ENCODE measurements at places on chromosomes 13 and 19.

DNA sequence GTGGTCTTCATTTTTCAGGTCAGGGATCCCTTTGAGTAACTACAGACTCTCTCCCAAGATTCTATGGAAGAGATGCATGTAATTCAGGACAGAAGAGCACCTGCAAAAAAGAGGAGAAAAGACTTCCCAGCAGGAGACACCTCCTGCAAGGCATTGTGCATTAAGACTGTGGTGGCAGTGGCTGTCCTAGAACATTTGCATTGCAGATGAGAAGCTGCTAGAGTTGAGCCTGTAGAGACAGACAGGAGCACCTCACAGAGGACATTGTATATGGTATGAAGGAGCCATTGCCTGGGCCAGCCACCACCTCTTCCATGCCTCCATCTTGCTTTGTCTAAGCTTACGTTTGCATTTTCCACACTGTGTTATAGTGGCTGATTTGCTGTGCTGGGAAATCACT lies 11.2 kb upstream of the MYO16 start:
- no peak for DNase-seq

- DNase-seq: no peak
Observed at GRCh38 chr13:58051807-58052375, 420.3 kb downstream of the PCDH17 start.

DNA sequence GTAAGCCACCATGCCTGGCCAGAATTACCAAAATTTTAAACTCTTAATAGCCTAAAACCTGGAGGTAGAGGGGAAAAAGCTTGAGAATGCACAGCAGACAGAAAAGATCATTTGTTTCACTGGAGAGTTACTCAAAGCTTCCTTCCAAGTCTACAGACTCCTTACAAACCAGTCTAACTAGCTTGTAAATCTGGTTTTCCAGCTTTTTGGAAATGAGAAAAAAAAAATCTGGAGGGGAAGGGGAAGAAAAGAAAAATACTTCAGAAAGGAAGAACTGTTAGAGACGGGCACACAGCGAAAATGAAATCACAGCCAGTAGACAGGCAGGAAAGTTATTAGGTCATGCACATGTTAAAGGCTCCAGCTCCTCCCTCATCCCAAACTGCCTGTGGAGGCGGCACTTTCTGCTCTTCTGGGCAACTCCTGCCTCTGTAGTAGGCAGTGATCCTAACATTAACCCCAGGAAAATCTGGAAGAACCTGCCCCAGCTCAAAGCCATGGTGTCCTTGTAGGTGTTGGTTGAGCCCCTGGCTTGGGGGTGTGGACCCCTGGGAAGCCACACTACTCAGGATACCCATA lies 17.3 kb downstream of the PARP4 start:
- no peak for DNase-seq

DNA sequence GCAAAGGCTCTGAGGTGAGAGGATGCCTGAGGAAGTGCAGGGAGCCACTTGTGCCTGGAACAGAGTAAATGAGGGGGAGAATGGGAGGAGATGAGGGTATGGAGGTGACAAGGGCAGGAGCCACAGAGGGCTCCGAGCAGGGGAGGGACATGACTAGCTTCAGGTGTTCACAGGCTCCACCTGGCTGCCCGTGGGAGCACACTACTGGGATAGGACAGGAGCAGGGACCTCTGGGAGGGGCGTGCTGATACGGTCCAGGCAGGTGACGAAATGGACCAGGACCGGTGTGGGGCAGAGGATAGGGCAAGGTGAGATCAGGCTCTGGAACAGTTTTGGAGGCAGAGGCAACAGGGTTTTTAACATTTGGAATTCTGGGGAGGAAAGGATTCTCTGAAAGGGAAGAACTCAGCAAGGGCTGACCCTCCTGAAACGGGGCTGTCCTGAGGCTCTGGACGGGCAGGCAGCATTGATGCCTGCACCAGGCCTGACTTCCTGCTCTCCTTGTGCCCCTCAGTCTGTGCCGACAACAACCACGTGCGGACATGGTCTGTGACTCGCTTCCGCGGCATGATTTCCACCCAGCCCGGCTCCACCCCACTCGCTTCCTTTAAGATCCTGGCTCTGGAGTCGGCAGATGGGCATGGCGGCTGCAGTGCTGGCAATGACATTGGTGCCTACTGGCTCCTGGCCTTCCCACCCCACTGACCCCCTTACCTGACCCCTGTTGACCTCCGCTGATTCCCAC lies 11.6 kb downstream of the SHKBP1 start:
- DNase-seq: no peak

DNA sequence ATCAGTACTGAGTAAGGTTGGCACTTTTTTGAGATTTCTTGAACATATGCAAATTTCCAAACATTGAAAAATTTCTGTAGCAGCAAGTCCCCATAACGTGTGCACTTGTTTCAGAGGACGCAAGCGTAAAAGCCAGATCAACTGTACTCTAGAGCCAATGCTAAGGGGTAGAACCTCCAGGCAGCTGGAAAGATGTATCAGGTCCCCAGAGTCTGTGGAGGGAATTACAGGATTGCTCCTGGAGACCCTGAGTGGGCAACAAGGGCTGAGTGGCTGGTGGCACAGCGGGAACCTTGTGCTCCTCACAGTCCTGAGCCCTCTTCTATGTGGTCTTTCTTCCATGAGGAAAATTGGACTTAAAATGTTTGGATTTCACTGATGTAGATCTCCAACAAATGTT lies 53.9 kb upstream of the AMER2 start:
- peak; percentile 4 for DNase-seq

DNA sequence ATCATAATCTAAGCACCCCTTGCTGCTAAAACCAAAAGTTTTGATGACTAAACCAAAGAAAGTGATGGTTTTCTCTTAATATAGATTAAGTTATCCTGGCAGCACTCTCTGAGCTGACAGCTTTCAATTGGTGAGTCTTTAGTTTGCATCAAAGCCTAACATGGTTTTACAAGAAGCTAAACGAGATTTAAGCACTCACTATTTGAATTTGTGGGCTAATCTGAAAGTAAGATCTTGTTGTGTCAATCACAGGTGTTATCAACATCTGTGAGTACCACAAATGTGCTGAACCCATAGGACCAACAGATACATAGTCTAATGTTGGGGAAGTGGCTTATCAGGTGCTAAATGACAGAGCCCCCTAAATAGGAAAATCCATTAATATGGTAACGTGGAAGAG lies 223.9 kb downstream of the LHFPL6 start:
- no peak for DNase-seq

- DNase-seq: no peak
Observed at GRCh38 chr13:48829536-48829935, 146.2 kb upstream of the FNDC3A start.

DNA sequence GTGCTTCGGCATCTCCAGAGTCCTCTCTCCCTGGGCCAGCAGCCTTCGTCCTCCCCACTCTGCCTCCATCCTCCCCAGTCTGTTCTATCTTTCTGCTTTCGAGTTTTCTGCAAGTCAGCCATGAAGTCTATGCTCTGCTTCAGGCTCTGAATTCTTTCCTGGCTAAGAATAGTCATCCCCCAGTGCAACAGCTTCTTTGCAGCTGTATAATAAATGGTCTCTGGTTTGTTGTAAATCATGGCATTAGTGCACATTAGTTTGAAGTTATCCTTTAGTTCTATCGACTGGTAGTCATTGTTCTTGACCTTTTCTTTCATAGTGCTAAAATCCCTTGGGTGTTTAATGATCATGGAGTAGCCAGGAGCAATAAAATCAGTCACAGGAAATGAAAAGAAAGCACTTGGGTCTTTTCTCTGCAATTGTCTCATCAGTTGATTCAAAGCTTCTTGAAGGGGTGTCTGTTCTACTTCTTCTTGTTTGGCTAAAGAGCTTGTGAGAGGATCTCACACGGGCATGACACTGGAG lies 46.2 kb upstream of the SOX21 start:
- no peak for DNase-seq

- no peak for DNase-seq
Observed at GRCh38 chr13:78841358-78841963, 182.5 kb upstream of the OBI1 start.

DNA sequence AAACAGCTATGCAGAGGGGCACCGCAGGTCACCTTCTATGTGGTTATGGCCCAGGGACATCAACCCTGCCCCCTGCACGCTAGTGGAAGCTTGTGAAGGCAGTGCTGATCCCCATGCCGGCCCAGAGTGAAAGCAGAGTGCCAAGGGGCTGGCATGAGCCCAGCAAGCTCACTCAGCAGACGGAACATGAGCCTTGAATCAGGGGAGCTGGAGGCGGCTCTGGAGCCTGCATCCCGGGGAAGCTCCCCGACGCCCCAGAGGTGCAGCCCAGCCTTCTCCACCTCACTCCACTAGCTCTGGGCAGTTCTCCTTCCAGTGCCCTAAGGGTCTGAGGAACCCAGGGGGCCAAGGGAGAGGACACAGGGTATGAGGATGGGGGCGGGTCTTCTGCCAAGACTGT lies 19.0 kb upstream of the ISYNA1 start:
- DNase-seq: no peak

- no peak for DNase-seq
Observed at GRCh38 chr13:98606296-98606695, 29.4 kb upstream of the STK24 start.

DNA sequence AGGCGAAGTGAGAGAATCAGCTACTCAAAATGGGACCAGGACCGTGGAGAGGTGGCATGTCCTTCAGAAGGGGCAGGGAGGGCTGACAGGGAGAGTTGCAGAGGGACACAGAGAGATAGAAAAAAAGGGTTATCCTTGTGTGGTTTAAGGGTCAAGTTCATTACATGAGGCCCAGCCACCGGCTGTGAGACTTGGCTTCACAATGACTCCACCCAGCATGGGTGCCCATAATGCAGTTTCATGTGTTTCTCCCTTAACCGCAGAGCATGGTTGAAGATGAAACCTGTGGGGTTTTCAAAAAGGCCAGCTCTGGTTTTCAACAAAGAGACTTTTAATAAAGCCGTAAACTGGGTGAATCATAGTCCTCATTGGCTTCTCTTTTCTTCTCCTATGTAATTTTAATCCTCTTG lies 164.6 kb downstream of the KLF5 start:
- DNase-seq: no peak

DNA sequence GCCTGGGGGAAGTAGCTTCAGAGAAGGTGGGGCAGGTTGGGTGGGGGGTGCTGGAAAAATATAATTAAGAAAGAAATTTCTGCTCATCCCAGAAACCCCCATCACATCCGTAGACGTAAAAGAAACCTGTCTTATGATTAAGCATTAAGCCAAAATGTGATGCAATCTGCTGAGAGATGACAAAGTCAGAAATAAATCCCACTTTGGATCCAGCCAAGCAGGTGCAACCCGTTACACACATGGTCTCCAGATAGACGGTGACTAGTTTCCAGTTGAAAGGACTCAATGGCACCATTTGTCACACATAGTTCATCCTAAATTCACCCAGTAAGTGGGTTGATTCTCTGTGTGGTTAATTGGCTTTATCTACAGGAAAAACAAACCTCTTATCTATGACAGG lies 34.1 kb downstream of the PSG5 start:
- DNase-seq: no peak

Measured in suprapubic skin (tissue), 4 donors.